ENCODE measurements at places on chromosomes 2 and 18.

DNA sequence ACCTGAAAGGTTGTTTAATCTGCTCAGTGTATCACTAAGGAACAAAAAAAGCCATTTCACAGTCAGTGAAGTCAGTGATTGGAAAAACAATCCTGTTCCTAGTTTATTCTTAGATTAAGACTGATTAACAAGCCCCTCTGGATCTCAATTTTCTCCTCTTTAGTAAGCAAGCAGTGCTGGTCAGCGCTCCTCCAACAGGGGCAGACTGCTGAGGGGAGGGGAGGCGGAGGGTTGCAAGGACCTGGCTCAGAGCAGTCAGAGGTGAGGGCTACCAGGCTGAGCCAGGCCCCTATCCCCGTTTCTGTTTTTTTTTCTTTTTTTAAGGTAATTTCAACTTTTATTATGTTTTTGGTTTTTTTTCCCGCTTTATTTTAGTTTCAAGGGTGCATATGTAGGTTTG lies 24.7 kb upstream of the KCNS3 start:
- no peak for DNase-seq

DNA sequence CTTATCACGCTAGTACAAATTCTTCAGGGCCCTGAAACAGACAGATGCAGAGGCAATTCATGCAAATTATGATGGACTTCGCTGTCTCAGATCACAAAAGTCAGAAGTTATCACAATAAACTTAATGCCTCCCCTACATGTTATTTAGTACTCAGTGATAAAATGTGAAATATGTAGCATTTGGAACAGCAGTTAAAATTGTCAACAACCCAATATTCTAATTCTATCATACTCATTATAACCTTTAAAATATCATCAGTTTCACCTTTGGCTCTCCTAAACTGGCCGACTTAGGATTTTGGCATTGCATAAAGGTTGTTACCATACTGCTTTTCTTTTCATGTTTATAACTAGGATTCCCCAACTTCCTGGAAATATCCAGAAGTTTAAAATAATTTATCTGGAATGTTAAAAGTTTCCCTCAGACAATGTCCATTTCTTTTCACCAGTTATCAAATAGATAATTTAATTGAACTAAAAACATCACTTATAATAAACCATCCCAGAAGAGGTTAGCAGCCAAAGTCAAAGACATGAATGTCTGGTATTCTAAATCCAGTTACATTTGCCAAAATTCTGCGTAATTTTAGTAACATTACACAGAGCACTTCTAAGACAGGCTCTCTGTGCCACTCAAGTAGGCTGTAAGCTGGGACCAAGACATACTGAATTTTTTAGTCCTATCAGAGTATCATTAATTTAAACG lies 239.8 kb downstream of the RBM43 start:
- no peak for DNase-seq

DNA sequence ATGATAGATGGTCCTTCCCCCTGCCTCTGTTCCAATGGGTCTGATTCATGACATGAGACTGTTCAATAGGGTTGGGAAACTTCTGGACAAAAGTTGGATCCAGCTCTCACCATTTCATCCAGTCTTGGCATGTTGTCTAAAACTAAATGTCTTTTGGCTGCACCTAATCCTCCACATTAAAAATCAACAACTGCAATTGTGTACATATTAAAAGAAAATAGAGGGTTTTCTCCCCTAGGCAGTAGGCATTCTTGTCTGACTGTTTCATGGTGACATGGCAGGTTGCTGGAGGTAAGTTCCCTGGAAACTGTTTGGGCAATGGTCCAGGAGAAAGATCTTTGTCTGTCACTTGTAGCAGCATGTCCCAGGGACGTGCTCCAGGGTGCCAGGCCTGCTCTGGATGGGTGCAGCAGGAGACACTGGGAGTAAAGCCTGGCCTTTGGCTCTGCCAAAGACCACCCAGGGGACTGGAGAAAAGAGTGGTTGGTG lies 135.8 kb downstream of the TCF4 start:
- DNase-seq: no peak

- DNase-seq: peak; percentile 11
Measured at GRCh38 chr2:201808027-201808426, 1.7 kb downstream of the CDK15 start.

GRCh38 chr2:142873831-142874287 lies 3.6 kb upstream of the KYNU start:
- DNase-seq: no peak

DNA sequence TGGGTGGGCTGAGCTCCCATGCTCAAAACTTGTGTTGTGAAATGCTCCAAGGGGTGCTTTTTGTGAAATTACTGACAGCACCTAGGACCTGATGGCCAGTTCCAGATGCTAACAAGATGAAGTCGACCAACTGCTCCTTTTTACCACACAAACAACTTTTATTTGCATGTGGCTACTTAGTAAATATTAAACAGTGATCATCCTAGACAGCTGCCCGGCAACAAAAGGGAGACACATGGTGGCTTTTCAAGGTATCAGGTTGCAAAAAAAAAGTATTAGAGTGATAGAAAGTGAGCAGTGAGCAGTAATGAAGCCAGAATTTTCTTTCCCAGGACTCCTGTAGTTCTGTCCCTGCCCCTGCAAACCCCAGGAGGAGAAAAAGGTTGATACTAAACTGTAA lies 118.5 kb downstream of the RPIA start:
- DNase-seq: no peak

GRCh38 chr2:224157655-224158054 lies 118.6 kb upstream of the SERPINE2 start:
- no peak for DNase-seq

GRCh38 chr2:104254017-104254416 lies 599.9 kb upstream of the POU3F3 start:
- DNase-seq: no peak

GRCh38 chr2:192035731-192036442 lies 158.8 kb downstream of the TMEFF2 start:
- peak; percentile 76 for DNase-seq

GRCh38 chr2:216557413-216557812 lies 58.8 kb downstream of the RPL37A start:
- no peak for DNase-seq

DNA sequence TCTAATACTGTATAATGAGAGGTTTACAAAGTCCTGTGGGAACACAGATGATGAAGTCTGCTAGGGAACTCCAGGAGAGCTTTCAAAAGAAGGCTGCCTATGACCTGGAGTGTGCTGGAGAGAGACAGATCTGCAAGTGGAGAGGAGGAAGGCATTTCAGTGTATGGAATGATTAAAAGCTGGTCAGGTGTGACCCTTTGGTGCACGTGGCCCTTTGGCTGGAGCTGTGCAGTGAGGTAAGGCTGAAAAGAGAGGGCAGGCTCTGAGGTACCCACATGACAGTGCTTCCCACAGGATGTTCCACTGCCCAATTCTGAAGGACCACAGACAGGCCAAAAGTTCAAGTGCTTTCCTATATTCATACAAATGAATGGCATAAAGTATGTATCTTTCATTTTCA lies 157.1 kb downstream of the DYM start:
- no peak for DNase-seq

Measured in foreskin fibroblast (primary cell).